NCI-H2171 treated with DMSO at 0.1 percent for 48 hours (cell line): ENCODE measurements at places on chromosomes 2 and 18.

DNA sequence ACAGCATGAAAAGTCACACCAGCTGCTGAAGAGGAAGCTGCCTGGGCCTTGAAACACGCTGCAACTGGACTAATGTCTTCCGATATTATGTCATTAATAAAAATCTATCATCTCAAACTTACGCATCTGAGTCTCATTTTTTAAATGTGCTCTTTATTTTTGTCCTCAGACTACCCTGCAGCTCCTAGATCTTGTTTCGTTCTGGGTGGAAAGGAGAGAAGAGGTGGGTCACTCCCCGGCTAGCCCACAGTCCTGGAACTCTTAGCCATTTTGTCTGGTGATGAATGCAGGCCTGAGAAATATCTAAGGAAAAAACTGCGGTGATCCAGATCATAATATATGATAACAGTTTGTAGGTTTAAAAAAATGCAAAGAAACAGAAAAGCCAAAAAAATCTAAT, 73.3 kb downstream of the TXNL1 start:
- no peak for DNase-seq

DNA sequence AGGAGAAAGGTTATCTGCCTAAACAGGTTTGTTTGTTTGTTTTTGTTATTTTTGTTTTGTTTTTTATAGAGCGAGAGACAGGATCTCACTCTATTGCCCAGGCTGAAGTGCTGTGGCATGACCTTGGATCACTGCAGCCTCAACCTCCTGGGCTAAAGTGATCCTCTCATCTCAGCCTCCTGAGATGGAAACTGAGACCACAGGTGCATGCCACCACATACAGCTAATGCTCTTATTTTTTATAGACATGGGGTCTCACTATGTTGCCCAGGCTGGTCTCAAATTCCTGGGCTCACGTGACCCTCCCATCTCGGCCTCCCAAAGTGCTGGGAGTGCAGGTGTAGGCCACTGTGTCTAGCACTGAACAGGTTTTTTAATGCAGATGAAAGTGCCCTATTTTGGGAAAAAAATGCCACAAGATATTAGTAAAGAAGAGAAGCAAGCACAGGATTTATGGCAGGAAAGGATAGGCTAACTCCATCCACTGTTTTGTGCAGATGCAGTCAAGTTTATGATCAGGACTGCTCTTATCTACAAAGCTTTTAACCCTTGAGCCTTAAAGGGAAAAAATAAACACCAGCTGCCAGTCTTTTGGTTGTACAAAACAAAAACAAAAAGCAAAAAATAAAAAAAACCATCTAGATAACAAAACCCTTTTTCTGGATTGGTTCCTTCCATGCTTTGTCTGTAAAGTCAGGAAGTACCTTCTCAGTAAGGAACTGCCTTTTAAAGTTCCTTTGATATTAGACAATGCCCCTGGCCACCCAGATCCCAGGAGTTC, 29.4 kb downstream of the MAP4K3 start:
- no peak for DNase-seq

DNA sequence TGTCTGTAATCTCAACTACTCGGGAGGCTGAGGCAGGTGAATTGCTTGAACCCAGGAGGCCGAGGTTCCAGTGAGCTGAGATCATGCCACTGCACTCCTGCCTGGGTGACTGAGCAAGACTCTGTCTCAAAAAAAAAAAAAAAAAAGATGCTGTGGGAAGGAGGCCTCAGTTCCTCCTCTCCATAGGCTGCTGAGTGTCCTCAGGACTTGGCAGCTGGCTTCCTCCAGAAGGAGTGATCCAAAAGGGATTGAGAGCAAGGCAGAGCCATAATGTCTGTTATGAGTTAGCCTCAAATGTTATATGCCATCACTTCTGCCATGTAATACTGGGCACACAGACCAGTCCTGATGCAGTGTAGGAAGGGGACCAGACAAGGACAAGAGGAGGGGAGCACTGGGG, 6.6 kb upstream of the NPC1 start:
- DNase-seq = no peak

DNA sequence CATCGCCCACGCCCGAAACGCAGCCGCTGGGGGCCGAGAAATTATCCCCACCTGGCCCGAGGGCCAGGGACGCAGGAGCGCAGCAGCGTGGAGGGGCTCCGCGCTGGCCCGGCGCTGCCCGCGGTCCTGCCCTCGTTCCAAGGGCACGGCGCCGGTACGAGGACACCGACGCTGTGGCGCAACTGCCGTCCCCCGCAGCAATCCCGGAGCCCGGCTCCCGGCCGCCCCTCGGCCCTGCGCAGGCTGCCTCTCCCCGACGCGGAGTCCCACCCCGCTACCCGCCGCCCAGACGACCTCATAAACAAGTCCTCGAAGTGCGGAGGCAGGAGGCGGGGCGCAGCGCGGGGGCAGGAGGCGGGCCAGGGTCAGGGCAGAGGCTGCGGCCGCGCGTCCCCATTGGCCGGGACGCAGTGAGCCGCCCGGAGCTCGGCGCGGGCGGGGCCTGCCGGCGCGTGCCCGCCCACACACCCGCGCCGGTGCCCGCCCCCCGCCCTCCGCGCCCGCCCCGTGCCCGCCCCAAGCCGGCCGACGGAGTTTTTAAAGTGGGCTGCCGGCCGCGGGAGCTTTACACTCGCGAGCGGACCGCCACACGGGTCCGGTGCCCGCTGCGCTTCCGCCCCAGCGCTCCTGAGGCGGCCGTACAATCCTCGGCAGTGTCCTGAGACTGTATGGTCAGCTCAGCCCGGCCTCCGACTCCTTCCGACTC, at the start of gene EPAS1:
TSS of gene EPAS1 (plus strand) at position 568 of the 706 bp plus-strand sequence. CDS start 505 bp downstream, outside the sequence.
- DNase-seq = peak; percentile 57

- DNase-seq = no peak
Measured at GRCh38 chr2:112144966-112145365, 6.8 kb downstream of the FBLN7 start.

DNA sequence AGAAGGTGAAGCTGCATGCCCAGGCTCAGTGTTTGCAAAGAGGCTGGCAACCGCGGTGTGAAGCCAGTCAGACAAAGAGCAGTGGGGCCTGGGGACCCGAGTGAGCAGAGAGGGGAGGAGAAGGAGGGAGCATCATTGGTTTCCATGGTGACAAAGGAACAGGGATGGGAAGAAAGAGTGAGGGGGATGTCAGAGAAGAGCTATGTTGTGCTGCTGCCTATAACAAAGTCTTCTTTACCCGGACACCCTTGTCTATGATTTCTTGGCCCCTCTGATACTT, 14.5 kb downstream of the TMEM247 start:
- no peak for DNase-seq

DNA sequence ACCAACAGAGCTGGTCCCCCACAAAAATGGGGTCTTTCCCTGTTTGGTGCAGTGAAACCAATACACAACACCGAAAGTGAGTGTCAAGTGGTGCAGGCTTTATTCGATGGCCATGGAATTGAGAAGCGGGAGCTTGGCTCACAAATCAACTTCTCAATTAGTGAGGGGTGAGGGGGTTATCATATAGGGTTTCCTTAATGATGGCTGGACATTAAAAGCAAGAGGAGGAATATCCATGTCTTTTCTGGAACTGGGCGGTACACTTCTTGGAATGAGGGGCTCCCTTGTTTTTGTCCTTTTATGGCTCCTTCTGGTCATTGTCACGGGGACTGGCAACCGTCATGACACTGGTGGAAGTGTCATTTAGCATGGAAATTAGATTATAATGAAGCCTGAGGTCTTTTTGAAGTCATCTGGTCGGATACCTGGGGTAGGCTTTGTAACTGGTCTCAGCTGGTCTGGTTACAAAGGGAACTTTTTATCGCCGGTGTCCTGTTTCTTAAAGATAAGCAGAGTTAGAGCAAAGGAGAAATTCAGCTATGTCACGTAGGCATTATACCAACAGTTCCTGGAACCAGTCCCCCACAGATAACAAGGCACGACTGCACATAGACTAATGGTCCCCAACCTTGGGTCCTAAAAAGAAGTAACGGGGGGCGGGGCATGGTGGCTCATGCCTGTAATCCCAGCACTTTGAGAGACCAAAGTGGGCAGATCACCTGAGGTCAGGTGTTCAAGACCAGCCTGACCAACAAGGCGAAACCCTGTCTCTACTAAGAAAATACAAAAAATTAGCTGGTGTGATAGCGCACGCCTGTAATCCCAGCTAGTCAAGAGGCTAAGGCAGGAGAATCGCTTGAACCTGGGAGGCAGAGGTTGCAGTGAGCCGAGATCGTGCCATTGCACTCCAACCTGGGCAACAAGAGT, 93.5 kb upstream of the NDUFV2 start:
- DNase-seq = no peak

GRCh38 chr2:2941205-2941604, 436.4 kb downstream of the EIPR1 start:
- no peak for DNase-seq

DNA sequence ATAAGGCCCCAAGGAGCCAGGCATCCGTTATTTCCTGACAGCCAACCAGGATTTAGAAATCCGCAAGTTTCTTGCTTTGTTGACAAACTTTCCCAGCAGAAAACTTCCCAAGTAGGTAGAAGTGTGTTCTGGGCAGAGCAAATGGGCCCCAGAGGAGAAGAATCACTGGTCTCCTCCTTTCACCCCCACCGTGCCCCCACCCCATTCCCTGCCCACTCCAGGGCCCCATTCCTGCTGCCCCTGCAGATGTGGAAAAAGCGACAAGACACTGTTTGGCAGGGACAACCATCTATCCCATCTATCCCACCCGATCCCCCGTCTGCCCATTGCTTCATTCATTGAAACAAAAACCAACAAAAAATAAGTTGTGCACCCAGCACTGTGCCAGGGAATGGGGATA, 10.2 kb upstream of the FAHD2A start:
- DNase-seq = no peak
